ENCODE measurements at places on chromosomes 5 and 9. TPM values are rescaled to one million over a fixed set of nuclear protein-coding genes. Genes with fewer than 3 reads are reported as not detected.

GRCh38 chr5:177537389-177538361 is 16.7 kb downstream of the FAM193B start:
- no peak overlapping the region for H3K4me3 ChIP-seq
- no peak for DNase-seq
- H3K27me3 ChIP-seq: no peaks in the 10 kb centered on the region
- H3K27ac ChIP-seq: 0 out of 2 replicates have a peak overlapping the region, but pooled peaks have one; percentile 11
- peaks cover 51% of the 10 kb centered on the region for H3K36me3 ChIP-seq

GRCh38 chr5:154118893-154119336 is 71.6 kb upstream of the GALNT10 start:
- H3K27me3 ChIP-seq: no peaks in the 10 kb centered on the region
- no peak overlapping the region for H3K4me3 ChIP-seq
- H3K36me3 ChIP-seq: no peaks in the 10 kb centered on the region
- DNase-seq: no peak

DNA sequence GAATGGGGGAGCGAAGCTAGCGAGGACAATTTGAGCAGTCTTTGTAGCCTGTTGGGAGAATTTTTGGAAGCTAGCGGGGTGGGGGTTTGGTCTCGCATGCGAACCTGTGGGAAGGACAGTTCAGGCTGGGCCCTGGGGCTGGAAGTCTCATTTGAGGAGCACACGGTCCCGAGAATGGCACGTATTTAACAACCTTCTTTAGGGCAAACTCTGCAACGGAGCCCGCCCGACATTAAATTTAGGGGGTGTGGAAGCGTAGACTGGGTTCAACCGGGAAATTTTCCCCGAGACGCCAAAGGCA is 35.2 kb upstream of the NFIB start:
- H3K4me3 ChIP-seq: peak overlapping the region; percentile 67
- H3K27ac ChIP-seq: no peak overlapping the region
- DNase-seq: no peak
- peaks cover 79% of the 10 kb centered on the region for H3K27me3 ChIP-seq
- peaks cover 10% of the 10 kb centered on the region for H3K4me1 ChIP-seq
- H3K36me3 ChIP-seq: no peaks in the 10 kb centered on the region

GRCh38 chr9:129464972-129465833 is 155.7 kb downstream of the C9orf50 start:
- no peak overlapping the region for H3K27ac ChIP-seq
- no peaks in the 10 kb centered on the region for H3K36me3 ChIP-seq
- no peaks in the 10 kb centered on the region for H3K27me3 ChIP-seq

GRCh38 chr5:53041071-53041692 is 52.0 kb downstream of the ITGA2 start:
- no peak for DNase-seq
- H3K27me3 ChIP-seq: no peaks in the 10 kb centered on the region
- no peaks in the 10 kb centered on the region for H3K4me1 ChIP-seq

DNA sequence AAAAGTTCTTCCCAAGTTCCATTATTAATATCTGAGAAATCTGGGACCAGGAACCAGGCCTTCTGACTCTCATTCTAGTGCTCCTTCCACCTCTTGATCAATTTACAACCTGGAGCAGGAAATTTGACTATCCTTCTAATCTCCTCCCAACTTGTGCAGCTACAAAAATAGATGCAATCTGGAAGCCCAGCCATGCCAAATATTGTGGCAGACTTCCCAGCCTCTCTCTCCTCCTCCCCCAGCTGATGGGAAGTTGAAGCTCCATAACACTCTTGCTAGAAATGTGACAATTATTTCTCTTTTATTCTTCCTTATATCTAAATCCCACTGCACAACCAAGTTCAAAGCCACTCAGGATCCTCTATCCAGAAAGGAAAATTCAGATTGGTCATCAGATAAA is 252.1 kb downstream of the SEC61B start:
- H3K27me3 ChIP-seq: no peaks in the 10 kb centered on the region
- DNase-seq: no peak

DNA sequence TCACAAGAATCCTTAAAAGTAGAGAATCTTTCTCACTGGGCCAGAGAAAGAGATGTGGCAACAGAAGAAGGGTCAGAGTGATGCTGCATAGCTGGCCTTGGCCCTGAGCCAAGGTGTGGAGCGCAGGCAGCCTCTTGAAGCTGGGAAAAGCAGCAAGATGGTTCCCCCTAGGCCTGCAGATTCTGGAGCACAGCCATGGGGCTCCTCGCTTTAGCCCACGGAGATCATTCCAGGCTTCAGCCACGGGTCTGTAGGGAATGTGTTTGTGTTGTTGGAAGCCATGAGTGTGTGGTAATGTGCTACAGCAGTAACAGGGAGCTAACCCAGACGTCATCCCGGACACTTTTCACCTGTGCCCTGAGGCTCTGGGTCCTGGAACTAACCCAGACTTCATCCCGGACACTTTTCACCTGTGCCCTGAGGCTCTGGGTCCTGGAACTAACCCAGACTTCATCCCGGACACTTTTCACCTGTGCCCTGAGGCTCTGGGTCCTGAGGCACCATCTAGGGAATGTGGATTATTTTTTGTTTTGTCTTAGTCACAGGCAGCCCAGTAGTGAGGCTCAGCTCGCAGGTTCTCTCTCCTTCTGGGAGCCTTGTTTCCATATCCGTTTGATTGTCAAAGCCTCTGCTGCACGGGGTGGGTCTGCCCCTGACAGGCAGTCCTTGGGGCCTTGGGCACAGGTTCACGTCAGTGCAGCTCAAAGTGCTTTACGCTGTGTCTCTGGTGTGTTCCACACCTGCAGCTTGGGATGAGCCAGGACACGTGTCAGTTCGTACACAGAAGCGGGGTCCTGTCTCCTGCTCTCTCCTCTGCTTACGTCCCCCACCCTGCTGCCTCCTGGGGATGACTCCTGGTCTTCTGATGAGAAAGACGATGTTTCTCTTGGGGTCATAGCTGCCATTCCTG is 56.3 kb upstream of the EXOC3 start:
- no peaks in the 10 kb centered on the region for H3K36me3 ChIP-seq
- no peaks in the 10 kb centered on the region for H3K27me3 ChIP-seq
- no peak for DNase-seq
- peaks cover 4% of the 10 kb centered on the region for H3K4me1 ChIP-seq
- H3K4me3 ChIP-seq: no peak overlapping the region
- H3K27ac ChIP-seq: no peak overlapping the region

GRCh38 chr5:1330146-1330846 is 14.6 kb downstream of the CLPTM1L start:
- H3K27me3 ChIP-seq: no peaks in the 10 kb centered on the region
- no peak overlapping the region for H3K27ac ChIP-seq
- no peak for DNase-seq
- H3K4me1 ChIP-seq: no peaks in the 10 kb centered on the region
- H3K4me3 ChIP-seq: no peak overlapping the region

DNA sequence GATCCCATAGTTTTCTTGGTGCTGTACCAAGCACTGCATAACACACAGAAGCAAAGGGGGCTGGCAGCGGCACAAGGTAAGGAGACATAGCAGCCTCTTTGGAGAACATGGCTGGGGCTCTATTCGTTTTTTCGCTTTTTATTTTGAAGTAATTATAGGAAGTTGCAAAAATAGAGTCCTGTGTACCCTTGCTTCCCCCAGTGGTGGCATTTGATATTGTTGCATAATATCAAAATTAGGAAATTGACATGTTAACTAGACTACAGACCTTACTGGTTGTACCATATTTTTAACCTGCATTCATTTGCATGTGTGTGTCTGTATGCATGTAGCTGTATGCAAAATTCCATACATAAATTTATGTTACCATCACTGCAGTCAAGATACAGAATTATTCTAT is 6.6 kb upstream of the UBQLN1 start:
- H3K27ac ChIP-seq: no peak overlapping the region
- H3K36me3 ChIP-seq: no peaks in the 10 kb centered on the region
- no peak for DNase-seq
- H3K4me1 ChIP-seq: no peaks in the 10 kb centered on the region

- H3K4me1 ChIP-seq: no peaks in the 10 kb centered on the region
- H3K27ac ChIP-seq: no peak overlapping the region
- no peaks in the 10 kb centered on the region for H3K27me3 ChIP-seq
- no peak for DNase-seq
- H3K4me3 ChIP-seq: no peak overlapping the region
Measured at GRCh38 chr9:13241283-13241682, 38.2 kb downstream of the MPDZ start.

GRCh38 chr9:6917162-6917561 is 159.4 kb downstream of the KDM4C start:
- no peak overlapping the region for H3K27ac ChIP-seq
- no peak overlapping the region for H3K4me3 ChIP-seq
- H3K27me3 ChIP-seq: no peaks in the 10 kb centered on the region

- no peak overlapping the region for H3K27ac ChIP-seq
- no peaks in the 10 kb centered on the region for H3K36me3 ChIP-seq
- 0 out of 2 replicates have a peak, but pooled peaks cover 2% of the 10 kb centered on the region for H3K4me1 ChIP-seq
- H3K4me3 ChIP-seq: no peak overlapping the region
Measured at GRCh38 chr9:83698976-83699585, 8.7 kb downstream of the UBQLN1 start.

DNA sequence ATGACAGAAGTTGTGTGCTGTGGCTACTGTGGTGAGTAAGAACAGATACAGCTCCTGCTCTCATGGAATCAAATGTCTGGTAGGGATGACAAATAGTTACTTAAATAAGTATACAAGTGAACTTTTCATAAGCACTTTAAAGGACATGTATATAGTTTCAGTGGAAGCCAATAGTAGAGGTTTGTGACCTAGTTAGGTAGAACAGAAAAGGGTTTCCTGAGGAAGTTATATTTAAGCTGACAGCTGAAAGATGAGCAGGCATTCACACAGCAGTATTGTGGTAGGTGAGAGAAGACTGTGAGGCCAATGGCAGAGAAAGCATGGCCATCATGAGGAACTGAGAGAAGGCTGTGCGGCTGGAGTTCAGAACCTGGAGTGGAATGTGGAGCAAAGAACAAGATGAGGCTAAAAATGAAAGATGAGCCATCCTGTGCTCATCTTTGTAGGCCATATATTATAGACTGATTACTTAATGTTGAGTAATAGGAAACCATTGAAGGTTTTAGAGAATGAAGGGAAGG is 15.4 kb downstream of the FAM174A start:
- H3K4me1 ChIP-seq: no peaks in the 10 kb centered on the region
- DNase-seq: no peak
- H3K4me3 ChIP-seq: no peak overlapping the region
- no peaks in the 10 kb centered on the region for H3K27me3 ChIP-seq
- H3K27ac ChIP-seq: no peak overlapping the region

DNA sequence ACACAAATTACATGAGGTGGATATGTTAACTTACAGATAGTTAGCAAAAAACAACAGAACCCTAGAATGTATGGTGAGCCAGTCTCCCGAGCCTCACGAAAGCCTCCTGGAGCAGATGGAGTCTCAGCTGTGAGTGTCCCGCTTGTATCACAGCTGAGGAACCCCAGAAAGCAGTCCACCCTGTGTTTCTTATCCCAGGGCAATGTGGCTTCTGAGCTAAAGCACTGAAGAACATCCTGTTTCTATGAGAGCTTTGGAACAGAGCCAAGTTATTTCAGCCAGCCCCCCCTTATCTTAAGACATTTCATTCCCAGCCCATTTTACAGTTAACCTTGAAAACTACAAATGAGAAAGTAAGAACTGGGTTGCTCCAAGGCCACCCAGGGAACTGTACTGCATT is 1220.9 kb upstream of the CDH6 start:
- no peak overlapping the region for H3K27ac ChIP-seq
- no peaks in the 10 kb centered on the region for H3K27me3 ChIP-seq
- DNase-seq: no peak
- no peak overlapping the region for H3K4me3 ChIP-seq
- H3K36me3 ChIP-seq: no peaks in the 10 kb centered on the region
- H3K4me1 ChIP-seq: no peaks in the 10 kb centered on the region

DNA sequence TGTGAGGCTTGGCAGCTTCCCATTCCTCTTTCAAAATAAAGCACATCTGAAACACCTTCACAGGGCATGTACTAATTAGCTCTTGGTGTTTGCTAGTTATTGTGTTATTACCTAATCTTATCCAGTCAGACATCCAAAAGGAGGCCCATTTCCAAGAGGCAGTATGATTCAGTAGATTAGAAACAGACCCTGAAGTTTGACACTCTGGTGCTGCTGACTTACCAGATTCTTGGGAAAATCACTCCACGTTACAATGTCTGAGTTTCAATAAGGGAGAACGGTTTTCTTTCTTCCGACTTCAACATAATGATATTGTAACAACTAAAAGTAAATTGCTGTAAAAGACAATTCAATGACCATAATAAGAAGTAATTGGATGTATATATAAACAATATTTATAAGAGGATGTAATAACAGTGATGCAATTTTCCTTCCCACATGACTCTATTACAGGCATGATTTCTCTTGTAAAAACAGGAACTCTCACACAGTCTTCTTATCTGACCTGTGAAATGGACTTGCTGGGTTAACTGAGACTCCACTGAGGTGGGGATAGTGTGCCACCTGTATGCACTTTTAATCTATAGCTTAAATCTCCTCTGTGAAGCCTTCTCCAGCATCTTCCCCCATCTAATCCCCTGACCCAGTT is 181.3 kb upstream of the ELL2 start:
- H3K4me3 ChIP-seq: no peak overlapping the region
- H3K27me3 ChIP-seq: no peaks in the 10 kb centered on the region
- no peaks in the 10 kb centered on the region for H3K36me3 ChIP-seq
- peaks cover 8% of the 10 kb centered on the region for H3K4me1 ChIP-seq
- DNase-seq: no peak
- H3K27ac ChIP-seq: no peak overlapping the region

DNA sequence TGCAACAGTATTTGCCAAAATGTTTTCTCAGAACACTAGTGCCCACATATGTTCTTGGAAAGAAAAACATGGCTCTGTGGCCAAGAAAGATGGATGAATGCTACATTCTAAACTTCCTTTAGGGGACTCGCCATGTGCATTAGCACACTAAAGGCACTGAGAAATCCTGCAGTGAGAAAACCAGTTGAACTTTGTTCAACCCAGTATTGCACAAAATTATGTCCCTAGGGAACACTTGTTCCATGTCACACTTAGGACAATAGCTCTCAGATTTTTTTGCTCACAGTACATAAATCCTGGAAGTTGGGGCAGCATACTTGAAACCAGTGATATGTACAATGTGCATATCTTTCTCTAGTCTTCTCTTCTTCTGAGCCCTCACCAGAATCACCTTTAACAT is 96.6 kb downstream of the ADRB2 start:
- no peak overlapping the region for H3K27ac ChIP-seq
- H3K27me3 ChIP-seq: no peaks in the 10 kb centered on the region
- H3K4me1 ChIP-seq: no peaks in the 10 kb centered on the region
- no peak overlapping the region for H3K4me3 ChIP-seq

Gene FBXO10
- total RNA-seq: 15.4 TPM

Gene PHF24
- total RNA-seq: 0.35 TPM

Gene SRA1
- total RNA-seq: 39.4 TPM

Gene ATOSB
- 6.9 TPM for total RNA-seq

Gene BNIP1
- 13.5 TPM for total RNA-seq

Gene FOXD4
- total RNA-seq: not detected

Data from H1 (cell line).